Amniotic epithelial cell (primary cell): ENCODE measurements at places on chromosomes 2 and 18.

- peak; percentile 63 for DNase-seq
These were observed 47.7 kb upstream of the RNU4ATAC start for GRCh38 chr2:121483021-121483420.

DNA sequence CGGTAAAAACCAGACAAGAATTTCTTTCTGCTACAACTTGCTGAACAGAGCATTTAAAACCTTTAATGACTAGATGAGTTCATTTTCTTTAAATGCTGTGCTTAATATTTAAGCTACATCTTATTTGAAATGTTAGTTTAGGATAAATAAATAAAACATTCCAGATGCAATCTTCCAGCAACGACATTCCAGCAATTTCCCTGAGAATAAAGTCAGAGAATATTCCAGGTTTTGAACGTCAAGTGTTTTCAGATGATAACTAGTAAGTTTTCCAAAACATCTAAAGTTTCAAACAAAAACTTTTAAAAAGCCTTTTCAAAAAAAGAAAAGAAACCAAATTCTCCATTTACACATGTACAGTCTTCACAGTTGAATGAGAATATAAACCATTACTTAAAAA, 104.8 kb downstream of the PPP1R1C start:
- no peak for DNase-seq

- DNase-seq = no peak
These were observed 71.4 kb downstream of the NAB1 start for GRCh38 chr2:190720276-190720675.

- no peak for DNase-seq
These were observed 27.6 kb downstream of the C2orf76 start for GRCh38 chr2:119338826-119339561.

DNA sequence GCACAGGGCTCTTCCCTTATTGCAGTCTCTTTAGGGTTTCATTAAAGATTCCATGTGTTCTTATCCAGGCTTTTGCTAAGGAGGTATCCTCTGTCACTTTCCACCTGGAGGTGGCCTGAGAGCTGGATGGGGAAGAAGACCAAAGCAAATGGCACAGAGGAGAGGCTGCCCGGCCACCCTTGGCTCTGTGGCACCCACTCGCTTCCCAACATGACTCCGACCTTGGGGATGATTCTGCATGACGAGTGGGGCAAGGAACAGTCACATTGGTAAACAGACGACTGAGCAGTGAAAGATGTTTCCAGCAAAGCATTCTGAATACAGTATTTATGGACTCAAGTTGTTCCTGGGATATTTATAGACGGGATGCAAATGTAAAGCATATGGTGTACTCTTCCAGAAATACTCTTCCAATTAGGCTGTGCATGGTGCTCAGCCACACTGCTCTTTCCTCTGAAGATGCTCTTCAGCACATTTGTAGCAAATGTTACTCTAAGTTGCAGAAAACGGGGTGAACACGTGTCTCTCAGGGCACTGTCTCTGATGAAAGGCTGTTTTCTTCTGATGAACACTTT, 377.1 kb upstream of the HS6ST1 start:
- no peak for DNase-seq

DNA sequence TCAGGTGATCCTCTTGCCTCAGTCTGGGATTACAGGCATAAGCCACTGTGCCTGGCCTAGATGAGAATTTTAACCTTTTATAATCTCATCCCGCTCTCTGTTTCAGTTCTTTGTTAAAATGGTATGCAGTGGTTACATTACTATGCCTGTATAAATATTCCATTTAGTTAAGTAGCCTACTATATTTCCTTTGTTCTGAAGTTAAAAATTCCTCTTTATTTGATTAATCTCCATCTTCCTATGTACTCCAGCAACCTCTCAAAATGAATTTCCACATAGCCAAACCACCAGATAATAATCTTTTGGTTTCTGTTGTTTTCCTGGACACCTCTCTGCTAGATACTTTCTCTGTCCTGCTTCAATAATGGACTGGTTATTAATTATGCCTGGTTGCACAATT, 15.8 kb downstream of the RAB10 start:
- DNase-seq = peak; percentile 59
